EL (cell line): ENCODE measurements at places on chromosomes 7 and 10.

DNA sequence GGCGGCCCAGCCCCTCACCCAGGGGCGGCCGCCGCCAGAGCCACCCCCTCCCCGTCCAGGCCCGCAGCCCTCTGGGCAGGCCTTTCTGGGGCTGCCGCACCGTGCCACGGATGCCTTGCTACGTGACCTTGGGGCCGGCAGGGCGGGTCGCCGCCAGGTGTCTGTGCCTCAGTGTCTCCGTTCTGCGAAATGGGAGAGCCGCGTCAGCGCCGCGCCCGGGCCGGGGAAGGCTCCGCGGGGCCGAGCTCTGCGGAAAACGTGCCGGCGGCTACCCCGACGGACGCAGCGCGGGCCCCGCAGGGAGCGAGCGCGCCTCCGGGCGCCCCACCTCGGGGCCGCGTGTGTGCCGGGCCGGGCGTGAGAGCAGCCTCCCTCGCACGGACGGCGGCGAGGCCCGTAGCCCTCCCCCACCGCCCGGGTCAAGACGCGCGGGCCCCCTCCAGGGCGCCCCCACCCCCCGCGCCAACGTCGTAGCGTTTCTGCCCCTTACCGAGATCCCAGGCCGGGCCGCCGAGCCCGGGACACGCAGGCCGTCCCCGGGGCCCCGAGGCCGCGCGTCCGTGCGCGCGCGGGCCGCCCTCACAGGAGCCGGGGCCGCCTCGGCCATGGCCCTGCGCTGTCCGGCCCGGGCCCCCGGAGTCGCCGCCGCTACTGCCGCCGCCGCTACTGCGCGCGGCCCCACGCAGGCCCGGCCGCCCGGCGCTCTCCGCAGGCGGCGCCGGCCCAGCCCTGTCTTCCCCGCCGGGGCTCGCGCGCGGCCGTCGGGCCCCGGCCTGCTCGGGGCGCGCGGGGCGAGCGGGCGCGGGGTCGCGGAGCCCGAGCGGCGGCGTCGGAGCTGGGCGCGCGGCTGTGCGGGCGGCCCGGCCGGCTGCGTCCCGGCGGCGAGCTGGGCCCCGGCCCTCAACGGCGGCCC, 1.1 kb downstream of the ZNF777 start:
- DNase-seq, result peak; percentile 22

DNA sequence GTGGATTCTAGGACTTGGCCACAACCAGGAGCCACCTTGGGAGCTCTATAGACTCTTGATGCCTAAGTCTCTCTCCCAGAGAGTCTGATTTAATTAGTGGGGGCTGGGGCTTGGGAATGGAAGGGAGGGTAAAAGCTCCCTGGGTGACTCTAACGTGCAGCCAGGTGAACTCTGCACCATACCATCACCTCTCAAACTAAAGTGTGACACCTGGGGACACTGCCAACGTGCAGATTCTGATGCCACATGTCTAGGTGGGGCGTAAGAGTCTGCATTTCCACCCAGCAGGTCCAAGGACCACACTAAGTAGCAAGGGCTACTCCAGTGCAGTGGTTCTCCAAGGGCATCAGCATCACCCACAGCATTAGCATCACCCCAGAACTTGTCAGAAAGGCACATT, 28.3 kb downstream of the LRRC20 start:
- no peak for DNase-seq

GRCh38 chr10:60871215-60871614, 72.8 kb downstream of the RHOBTB1 start:
- DNase-seq, result no peak

GRCh38 chr7:134865001-134865845, 85.8 kb downstream of the CALD1 start:
- DNase-seq, result peak; percentile 54

DNA sequence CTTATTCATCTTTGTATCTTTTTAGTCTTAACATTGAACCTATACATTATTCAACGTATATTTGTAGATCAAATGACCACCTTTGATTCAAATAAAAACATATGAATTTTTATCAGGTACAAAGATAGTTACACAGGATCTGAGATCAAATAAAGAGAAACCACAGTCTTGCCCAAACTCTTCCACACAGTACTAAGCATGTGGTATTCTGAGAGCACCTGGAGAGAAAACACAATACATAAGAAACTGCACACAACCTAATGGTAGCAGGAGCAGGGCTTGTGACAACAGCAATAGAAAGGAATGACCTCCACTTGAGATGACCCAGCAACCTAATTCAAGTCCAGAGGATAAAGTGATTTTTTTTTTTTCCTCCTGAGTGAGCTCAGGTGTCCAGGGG, 6.5 kb upstream of the WASL start:
- no peak for DNase-seq

- peak; percentile 99 for DNase-seq
These were observed 4.2 kb upstream of the UPP1 start for GRCh38 chr7:48084727-48085432.

DNA sequence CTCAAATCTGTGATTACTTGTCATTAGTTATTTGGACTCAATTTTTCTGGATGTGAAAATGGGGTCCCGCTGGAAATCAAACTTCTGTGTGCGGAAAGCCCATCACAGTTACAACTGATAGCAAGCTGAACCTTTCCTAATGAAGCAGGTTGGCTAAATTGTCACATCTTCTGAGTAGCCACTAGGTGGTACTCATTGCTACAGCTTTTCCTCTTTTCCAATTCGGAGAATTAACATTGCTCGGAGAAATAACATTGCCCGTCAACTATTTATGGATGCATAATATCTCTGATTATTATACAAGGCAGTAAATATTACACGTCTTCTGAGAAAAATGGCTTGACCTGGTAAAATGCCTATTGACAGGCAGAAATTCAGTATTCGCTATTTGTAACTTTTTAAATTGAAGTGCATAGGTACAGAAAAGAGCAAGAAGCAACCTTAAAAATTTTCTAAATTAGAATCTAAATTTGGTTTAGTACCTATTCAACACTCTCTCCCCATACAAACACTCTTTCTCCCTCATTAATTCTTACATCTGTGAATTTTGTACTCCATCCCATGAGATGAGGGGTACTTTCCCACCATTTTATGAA, 17.3 kb upstream of the BLOC1S2 start:
- DNase-seq, result peak; percentile 26

GRCh38 chr7:5350600-5351385, 68.0 kb downstream of the SLC29A4 start:
- no peak for DNase-seq

DNA sequence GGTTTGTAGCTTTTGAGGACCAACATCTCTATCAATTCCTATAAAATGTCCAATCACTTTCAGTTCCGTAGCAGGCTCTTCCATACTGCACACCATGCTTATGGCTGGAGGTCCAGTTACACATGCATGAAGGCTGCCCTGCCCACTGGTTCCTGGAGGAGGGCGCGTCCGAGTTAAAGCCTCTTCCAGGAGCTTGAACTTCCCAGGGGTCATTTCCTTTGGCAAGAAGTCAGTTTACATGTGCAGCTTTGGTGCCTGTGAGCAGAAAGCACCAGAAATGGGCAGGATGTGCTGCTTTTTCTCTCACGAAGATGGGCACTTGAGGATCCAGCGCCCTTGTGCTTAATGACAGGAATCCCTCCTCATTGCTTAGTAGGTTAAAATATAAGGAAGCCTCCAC, 17.6 kb upstream of the PHYH start:
- DNase-seq, result no peak

GRCh38 chr7:55690-56248, 136.6 kb upstream of the FAM20C start:
- no peak for DNase-seq

DNA sequence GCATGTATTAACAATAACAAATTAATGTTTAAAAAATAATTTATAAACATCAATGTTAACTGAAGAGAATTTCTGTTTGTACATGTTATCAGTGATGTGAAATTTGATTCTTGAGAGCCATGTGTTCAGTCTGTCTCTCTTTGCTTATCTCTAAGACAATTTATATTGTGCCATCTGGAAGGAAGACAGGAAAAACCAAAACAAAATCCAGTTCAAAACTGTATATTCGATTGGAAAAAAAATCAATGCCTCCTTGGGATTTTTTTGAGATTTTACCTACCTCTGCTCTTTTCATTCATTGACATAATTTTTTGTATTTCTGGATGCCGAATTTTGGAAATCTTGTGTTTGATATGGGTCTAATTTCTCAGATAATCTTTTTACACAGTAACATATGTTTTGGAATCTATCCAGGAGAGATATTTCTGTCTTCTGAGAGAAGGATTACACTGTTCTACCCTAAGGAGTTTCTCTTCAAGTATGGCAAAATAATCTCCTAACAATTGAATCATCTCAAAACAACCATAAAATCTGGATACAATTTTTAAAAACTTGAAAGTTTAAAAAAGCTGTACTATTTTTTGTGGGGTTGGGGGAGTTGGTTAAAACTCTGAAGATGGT, 311.9 kb upstream of the GNAI1 start:
- no peak for DNase-seq

DNA sequence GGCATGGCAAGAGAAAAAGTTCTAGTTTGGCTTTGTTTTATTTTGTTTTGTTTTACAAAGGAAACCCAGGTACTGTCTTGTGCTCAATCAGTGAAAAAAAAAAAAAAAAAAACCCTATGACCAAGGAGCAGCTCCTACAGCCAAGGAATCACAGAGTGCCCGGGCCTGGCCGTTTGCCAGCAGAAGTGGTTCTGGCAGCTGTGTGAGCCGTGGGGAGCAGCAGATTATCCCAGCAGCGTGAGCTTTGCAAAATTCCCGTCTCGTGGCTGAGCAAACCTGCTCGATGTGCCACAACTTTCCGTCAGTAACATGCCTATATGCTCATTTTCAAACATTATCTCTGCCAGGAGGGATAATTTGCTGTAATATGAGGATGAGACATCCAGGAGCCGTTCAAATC, 293.7 kb downstream of the POU6F2 start:
- DNase-seq, result peak; percentile 5

GRCh38 chr7:157830331-157830730, 493.5 kb downstream of the DNAJB6 start:
- no peak for DNase-seq

DNA sequence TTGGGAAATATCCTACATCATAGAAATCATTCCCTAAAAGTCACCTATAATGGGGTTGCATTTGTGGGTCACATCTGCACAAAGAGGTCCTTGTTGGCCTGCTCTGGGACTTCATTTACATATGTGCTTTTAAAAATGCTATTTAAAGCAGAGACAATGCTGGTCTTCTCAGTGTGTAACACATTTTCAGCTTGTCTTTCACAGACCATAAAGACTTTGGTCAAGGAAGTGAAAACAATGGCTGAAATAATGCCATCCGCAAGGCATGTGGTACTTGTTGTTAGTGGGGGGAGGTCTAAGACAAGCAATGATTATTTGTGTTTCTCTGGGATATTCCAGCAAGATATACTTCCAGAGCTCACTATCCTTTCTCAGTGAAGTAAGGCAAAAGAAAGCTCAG, 84.6 kb upstream of the PDLIM1 start:
- no peak for DNase-seq

DNA sequence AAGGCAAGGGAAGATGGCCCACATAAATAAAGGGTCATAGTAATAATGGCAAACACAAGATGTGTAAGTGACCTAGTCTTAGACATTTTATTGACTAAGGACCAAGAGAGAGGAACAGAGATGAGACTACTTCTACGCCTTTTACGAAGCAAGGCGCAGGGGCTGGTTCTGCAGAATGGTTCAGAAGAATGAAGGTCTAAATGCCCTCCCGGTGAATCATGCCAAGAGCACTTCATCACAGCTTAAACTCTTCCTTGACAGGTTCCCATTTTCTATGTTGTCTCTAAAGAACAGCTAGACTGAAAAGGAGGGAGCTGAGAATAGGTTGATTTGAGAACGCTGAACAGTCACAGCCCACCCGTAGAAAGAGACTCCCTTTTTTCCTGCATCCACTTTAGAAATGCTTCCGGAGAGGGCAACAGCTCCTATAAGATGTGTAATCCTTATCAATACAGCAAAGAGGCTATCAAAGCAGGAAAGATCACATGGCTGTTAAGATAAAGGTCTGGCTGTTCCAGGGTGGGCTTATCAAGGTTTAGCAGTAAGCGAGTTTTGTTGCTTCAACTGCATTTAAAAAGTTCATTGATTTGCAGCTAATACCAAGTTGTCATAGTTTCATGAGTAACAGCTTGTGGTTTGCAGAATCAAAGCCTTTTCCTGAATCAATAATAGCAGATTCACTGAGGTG, 93.4 kb upstream of the AUTS2 start:
- no peak for DNase-seq

- DNase-seq, result no peak
These were observed 39.3 kb downstream of the ANK3 start for GRCh38 chr10:60350400-60350799.

- DNase-seq, result peak; percentile 47
These were observed 44.0 kb upstream of the COL13A1 start for GRCh38 chr10:69757553-69758309.

DNA sequence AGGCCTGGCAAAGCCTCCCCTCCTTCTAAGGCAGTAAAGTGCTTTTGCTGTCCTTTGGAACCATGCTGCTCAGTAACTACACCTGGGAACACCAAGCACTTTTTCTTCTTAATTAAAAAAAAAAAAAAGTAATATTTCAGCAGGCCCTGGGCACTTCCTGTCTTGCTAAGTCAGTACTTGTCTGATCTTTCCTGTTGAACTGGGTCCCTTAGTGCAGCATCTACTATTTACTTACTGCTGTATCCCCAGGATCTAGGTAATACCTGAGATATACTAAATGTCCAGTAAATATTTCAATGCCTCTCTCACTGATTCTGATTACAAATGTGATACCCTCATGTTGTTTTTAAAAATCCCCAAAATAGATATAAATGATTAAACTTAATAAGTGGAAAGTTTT, 77.4 kb downstream of the PPP1R3C start:
- DNase-seq, result no peak

DNA sequence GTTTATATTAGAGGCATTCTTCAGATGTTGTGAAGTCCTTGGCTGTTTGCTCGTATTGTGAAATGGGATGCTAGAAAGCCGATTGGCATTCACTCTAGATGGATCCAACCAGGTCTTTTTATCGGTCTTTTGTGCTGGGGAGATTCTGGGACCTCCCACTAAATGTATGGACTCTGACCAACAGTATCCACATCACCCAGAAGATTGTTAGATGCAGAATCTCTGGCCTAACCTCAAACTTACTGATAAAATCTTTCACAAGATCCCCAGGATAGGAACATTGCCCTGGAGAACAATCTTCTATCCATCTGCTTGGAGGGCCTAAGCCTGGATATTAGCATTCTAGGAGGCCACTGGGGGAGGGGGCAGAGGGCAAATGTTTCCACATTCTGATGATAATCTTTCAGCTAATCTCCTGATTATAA, 160.9 kb downstream of the PLXDC2 start:
- DNase-seq, result no peak

GRCh38 chr7:73976761-73977618, 51.0 kb upstream of the ELN start:
- no peak for DNase-seq

- DNase-seq, result no peak
These were observed 583.2 kb downstream of the GATA3 start for GRCh38 chr10:8637640-8638039.

GRCh38 chr10:95500097-95500496, 61.1 kb downstream of the SORBS1 start:
- DNase-seq, result no peak

GRCh38 chr10:7789390-7789789, 1.4 kb downstream of the ATP5F1C start:
- peak; percentile 67 for DNase-seq
